ENCODE measurements at places on chromosomes 1 and 21. TPM values are rescaled to one million over a fixed set of nuclear protein-coding genes. Genes with fewer than 3 reads are reported as not detected.

NRDC gene
- total RNA-seq, result 217 TPM

MORC3 gene
- 15.9 TPM for total RNA-seq

POGK gene
- total RNA-seq, result 17.0 TPM

GRCh38 chr1:64572222-64572900 lies 102.4 kb downstream of the CACHD1 start:
- no peak for DNase-seq

DNA sequence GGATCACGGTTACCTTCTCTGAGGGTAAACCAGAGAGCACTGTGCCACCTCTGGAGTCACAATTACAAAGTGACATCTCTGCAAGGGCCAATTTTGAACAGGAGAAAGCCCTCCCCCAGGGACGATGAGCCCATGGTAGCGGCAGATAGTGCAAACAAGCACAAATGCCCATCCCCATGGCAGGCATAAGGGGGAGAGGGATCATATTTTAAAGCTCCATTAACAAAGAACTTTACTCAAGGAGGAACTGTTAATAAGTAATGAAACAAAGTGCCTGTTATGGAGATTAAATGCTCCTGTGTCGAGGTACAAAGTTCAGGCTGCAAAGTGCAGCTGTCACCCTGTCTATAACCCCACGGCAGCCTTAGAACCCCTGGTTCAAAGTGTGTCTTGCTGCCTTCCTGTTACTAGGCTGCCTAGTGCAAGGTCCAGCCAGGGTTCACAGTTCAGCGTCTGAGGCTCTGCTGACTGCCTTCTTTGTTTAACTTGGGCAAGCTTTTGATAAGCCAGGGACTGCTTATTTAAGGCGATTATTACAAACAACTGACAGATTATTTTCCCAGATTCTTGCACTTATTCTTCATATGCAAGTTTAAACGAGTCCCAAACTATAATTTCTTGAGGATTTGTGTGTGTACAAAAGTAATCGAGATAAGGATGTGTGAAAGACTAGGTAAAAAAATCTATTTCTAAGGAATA lies 75.7 kb upstream of the NRIP1 start:
- DNase-seq, result no peak

DNA sequence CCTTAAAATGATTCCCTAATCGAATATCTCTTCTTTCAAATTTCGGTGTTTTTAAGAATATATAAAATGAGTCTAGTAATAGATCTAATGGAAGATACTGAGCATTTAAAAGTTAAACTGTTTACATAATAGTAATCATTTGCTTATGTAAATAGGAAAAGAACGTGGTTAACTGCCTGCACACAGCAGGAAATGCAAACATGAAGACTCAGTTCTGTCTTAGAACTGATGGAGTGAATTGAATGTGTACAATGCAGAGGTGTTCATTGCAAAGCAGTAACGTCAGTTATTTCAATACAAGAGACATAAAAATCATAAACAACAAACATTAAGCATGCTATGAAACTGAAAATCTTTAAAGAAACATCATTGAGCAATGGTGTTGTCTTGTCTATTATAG lies 359.4 kb upstream of the ADAMTS5 start:
- DNase-seq, result no peak

- no peak for DNase-seq
Measured at GRCh38 chr1:109208394-109208793, 5.3 kb upstream of the SARS1 start.

DNA sequence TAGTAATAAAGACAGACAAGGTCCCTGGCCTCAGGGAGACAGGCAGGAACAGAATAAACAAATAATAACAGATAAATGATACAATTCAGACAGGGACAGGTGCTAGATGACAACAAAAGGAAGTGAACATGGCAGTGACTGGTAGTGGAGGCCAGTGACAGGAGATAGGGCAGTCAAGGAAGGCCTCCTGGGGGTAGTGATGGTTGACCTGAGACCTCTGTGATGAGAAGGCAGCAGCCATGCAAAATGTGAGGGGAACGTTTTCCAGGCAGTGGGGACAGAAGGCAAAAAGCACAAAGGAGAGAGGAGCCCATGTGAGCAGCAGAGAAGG lies 18.5 kb downstream of the OPTC start:
- no peak for DNase-seq

GRCh38 chr1:86239894-86240293 lies 83.3 kb upstream of the COL24A1 start:
- DNase-seq, result no peak

DNA sequence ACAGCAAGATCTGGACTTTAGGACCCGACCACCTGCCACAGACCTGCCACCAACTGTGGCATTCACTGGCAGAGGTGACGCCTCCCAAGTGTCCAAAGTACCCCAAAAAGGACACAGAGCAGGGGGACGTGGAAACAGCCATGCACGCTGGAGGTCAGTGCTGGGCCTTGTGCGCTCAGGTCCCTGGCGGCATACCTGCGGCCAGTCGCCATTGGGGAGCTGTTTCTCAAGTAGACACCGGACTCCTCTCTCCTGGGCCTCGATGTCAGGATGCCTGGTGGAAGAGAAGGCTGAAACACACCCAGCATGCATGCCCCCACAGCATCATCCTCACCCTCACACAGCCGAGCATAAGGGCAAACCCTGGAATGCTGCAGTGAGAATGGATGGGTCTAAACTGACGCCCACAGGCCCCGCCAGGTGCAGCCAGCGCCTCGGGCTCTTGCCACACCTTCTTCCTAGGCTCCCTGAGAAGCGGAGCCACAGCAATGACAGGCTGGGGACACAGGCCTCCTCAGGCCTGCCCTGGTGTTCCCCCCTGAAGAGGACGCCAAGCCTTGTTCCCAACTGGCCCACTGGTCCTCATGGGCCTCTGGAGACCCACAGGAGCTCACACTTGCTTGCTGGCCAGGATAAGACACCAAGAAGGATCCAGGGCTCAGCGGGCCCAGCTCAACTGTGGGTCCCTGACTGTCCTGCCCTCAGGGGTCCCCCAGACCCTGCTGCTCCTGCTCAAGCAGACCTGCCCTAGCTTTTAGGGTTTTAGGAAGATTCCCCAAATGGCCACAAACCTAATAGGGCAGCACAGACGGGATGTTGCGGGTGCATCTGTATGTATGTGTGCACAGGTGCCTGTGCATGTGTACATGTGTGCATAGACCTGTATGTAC lies 7.7 kb upstream of the SPATC1L start:
- no peak for DNase-seq

DNA sequence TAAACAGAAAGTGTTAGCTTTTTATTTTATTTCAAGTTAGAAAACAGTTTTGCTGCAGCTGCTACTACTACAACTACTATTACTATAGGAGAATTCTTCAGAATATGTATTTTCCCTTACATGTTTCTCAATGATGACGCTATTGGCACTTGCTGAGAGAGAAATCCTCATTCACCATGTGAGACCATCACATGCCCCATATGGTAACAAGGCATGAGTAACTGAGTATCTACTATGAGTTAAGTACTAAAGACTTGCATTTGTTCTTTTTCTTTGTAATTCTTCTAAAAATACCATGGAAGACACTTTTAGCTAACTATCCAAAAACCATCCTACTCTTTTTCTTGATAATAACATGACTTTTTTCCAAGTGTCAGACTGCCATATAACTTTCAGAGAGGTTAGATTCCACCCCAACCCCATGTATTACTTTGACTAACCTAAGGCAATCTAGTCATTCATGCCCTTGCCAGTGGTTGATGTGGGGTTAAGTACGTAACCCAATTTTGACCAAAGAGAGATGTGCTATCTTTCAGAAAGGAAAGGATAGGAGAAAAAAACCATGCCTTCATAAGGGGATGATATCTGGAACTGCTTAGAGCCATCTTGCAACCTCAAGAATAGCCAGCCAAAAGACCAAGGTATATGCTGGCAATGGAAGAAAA lies 42.9 kb downstream of the COP1 start:
- no peak for DNase-seq
